ENCODE measurements at places on chromosomes 4 and X.

DNA sequence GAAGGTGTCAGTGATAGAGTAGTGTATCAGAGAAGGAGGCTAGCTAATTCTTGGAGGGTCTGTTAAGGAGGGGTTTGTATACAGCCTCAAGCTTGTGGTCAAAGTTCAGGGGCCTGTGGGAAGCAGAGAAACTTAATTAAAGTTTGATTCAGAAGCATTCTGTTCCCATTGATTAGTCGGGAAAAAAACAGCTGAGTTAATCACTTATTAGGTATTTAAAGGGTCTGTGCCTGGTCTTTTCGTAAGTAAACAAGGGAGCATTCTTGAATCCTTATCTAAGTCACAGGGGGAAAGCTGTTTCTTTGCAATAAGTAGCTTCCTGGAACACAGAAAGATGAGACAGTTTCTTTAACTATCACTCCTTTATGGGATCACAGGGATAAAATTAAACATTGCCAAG, 492.1 kb downstream of the PCDH10 start:
- no peak for DNase-seq

- peak; percentile 99 for DNase-seq
Observed at GRCh38 chr4:53476232-53477037, 99.0 kb downstream of the FIP1L1 start.

DNA sequence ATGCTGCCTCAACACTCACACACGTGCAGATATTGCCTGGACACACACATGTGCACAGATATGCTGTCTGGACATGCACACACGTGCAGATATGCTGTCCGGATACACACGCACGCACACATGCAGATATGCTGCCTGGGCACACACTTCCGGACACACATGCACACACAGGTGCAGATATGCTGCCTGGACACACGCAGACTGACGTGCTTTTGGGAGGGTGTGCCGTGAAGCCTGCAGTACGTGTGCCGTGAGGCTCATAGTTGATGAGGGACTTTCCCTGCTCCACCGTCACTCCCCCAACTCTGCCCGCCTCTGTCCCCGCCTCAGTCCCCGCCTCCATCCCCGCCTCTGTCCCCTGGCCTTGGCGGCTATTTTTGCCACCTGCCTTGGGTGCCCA, 14.7 kb downstream of the FGFRL1 start:
- DNase-seq, result no peak

- DNase-seq, result no peak
Observed at GRCh38 chrX:48579259-48579658, 5.0 kb downstream of the RBM3 start.

DNA sequence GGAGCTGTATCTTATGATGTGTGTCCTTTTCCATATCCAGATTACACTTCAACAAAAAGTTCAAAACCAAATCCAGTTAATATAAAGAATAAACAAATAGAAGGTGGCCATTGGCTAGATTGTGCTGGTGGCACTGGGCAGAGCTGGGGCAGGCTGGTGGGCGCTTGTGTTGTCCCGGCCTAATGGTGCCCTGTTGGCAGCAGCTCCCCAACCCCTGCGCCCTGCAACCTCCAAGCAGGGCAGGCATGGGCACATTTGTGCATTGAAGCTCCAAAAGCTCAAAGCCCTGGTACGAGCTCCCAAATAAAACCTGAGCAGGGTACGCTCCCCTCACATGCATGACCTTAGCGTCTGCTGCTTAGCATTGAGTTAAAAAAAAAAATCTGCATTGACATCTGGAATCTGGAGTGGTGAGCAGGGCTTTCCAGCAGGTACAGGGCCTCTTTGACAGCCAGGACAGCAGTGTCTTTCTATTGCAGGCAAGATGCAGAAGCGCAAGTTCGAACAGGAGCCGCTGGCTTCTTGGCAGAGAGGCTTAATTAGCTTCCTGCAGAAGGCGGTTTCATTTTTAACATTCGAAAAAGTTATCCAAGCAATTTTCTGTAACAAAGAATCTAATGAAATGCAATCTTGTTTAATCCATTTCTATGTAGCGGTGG, 25.9 kb upstream of the NYX start:
- DNase-seq, result peak; percentile 13

DNA sequence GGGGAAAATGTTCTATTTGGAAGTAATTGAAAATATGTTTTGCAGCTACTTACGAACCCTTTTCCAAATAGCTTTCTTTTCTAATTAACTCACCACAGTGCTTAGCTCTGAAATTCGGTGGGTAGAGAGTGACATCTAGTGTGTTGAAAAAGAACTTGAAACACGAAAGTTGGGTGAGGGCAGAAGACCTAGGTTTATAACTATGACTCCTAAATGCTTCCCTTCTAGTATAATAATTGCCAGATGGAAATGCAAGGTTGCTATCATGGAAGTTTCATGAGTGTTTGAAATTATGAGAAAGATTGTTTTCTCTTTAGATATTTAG, 77.3 kb upstream of the NOCT start:
- peak; percentile 63 for DNase-seq

DNA sequence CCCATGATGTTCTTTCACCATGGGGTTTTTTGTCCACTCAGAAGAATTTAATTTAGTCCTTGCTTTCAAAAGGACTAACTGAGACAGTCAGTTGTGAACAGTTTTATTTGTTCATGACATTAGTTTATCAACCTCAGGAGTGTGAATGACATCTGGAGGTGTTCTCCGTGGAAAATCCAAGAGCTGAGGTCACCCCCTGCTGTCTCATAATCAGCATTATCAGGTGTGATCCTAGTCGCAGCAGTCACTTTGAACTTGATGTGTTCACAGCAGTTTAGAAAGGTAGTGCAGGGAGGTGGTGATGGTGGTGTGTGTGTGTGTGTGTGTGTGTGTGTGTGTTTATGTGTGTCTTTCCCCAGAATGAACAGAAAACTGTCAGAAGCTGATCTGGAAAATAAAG, 1760.8 kb upstream of the PCDH10 start:
- DNase-seq, result no peak

DNA sequence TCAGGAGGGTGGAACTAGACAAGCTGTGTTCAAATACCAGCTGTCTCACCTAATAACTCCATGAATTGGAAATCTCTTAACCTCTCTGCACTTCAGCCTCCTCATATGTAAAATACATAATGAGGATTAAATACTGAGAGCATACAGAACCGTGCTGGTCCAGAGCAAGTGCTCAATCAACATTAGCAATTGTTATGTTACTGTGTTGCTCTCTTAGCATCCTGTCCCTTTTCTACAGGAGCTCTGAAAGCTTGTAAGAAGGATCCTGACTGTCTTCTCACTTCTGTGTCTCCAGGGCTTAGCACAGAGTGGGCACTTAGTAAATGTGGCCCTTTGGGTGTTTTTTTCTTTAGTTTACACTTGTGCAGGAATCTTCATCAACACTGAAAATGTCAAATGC, 1456.1 kb upstream of the IGFBP7 start:
- DNase-seq, result no peak

GRCh38 chr4:155007660-155008176, 200.7 kb upstream of the NPY2R start:
- no peak for DNase-seq

GRCh38 chr4:5785806-5786680, 75.0 kb downstream of the EVC start:
- DNase-seq, result peak; percentile 66

DNA sequence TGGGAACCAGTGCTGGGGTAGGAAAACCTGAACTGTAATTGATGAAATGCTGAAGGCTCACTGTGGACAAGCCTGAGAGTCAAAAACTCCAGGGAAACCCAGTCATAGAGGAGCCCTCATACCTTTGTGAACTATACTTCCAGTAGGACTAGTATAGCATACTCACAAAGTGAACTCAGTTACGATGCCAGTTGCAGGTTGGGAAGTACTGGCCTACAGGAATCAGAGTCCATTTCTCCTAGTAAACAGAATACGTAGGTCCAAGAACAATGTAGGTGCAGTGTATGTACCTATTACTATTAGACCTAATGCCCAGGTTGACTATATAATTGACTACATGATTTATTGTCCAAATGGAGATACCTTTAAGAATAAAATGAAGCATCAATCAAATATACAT, 8.5 kb upstream of the ANKRD17 start:
- no peak for DNase-seq

GRCh38 chr4:98634061-98634460, 24.4 kb downstream of the TSPAN5 start:
- no peak for DNase-seq

GRCh38 chr4:56655209-56655626, 25.9 kb downstream of the HOPX start:
- peak; percentile 33 for DNase-seq
